Amniotic stem cell (primary cell): ENCODE measurements at places on chromosomes 13 and 19.

DNA sequence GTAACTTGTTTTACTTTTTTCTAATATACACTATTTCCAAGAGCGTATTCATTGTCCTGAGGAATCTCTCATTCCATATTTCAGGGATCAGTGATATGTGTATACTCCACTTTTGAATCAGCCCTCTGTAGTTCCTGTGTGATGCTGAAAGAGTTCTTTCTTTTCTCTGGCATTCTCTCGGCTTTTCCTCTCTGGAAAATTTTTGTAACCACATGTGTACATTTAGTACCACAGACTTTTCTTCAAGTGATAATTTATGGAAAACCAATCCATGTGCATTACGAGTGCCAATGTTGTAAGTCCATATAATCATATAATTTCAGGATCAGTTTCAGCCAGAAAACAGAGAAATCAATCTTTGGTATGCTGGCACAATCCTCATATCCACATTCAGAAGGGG lies 102.2 kb upstream of the MBNL2 start:
- DNase-seq, result no peak

DNA sequence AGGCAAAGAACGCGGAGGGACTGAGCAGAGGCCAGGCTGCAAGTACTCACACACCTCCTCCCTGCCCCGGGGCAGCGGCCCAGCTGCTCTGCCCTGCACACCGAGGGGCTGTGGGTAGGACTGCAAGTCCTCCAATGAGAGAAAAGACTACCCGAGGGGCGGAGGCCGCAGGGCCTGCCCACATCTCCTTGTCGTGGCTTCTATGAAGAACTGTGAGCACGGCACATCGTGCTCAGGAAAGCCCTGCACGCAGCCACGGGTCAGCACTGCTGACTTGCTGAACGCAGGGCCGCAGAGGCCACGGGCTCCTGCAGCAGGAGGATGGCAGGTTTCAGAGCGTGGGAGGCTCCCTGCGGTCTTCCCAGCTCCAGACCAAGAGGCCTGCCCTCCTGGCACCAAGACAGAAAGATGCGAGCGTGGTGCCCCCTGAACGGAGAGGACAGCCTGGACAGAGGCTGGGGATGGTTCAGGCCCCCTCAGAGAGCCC lies 37.4 kb downstream of the CEBPG start:
- DNase-seq, result no peak

GRCh38 chr19:18060472-18060871 lies 26.3 kb downstream of the IL12RB1 start:
- no peak for DNase-seq

GRCh38 chr19:1156830-1157615 lies 17.0 kb downstream of the SBNO2 start:
- no peak for DNase-seq

DNA sequence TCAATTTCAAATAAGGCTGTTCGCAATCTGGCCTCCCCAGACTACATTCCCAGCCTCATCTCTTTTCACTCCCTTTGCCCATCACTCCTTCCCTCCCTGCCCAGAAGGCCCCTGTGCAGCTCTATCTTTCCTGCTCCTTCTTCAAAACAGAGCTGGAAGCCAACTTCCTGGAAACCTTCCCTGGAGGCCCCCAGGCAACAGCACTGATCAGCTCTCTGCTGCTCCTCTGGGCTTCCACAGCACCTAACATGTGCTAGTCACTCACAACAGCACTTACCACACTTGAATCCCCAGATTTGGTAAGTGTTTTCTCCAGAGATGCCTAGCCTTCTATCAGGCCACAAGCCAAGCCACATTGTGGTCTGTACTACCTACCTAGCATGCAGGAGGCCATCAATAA lies 9.5 kb downstream of the SMAD9 start:
- DNase-seq, result no peak

DNA sequence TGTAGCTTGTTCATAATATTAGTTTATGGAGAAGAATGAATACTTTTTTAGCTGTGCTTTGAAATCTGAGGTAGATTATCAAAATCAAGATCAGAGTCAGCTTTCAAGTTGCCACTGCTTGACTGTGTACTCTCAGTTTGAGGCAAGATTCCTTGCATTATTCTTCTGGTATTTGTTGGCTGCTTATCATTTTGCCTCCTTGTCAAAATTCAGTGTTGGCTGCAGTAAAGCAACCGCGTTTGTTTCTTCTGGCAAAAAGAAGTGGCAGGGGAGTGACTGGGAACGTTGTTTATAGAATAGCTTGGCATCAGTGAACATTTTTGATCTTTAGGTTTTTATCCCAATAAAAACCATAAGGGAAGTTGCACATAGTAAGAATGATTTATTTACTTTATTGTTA lies 419.3 kb upstream of the GPC6 start:
- DNase-seq, result no peak

GRCh38 chr13:32866921-32867320 lies 149.3 kb upstream of the KL start:
- no peak for DNase-seq

GRCh38 chr19:35940839-35941238 lies 4.7 kb downstream of the LRFN3 start:
- no peak for DNase-seq

- no peak for DNase-seq
Observed at GRCh38 chr19:23203841-23204344, 46.3 kb downstream of the ZNF724 start.

- no peak for DNase-seq
Observed at GRCh38 chr19:17365361-17365760, 11.8 kb downstream of the PLVAP start.

DNA sequence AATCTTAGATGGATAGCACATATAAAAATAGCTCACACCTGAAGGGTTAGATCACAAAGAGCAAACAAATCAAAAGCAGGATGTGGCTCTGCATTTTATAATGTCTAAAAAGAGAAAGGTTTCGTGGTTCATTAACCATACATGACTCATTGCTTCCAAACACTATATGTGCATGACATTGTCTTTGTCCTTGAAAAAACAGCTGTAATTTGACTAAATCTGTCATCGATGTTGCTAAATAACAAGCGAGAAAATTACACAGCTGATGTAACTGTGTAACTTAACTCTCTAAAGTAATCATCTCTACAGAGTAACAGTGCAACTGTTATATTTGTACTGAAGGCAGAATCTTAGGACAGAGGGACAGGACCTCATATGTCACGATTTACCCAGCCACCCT lies 383.1 kb upstream of the GPC6 start:
- DNase-seq, result no peak

DNA sequence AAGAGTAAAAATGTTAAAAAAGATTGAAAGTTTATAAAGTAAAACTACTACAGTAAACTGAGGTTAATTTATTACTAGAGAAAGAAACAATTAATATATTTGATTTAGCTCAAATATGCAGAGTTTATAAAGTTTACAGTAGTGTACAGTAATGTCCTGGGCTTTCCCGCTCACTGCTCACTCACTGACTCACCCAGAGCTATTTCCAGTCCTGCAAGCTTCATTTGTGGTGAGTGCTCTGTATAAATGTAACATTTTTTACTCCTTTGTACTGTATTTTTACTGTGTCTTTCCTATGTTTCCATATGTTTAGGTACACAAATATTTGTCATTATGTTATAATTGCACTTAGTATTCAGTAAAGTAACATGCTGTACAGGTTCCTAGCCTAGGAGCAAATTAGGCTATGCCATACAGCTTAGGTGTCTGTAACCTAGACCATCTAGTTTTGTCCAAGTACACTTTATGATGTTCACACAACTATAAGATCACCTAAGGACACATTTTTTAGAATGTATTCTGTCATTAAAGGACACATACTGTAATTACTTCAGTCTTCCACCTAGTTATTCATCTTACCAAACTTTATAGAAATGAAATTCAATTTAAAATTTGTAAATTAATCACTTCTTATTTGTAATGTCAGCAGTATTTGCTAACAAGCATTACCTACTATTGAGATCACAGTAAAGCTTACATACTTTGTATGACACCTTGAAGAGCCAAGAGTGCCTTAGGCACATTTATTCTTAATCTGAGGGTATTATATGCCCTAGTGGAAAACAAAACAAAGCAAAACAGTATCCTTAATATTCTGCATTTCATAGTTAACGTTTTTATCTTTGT lies 683.4 kb downstream of the PCDH9 start:
- DNase-seq, result peak; percentile 35

DNA sequence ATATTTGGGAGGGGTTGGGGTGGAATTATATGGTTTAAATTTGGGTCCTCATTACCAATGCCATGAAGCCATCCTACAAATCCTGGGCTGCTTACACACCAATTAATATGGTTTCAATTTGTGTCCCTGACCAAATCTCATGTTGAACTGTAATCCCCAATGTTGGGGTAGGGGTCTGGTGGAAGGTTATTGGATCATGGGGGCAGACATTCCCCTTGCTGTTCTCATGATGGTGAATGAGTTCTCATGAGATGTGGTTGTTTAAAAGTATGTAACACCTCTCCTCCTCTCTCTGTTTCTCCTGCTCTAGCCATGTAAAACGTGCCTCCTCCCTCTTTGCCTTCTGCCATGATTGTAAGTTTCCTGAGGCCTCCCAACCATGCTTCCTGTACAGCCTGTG lies 46.6 kb upstream of the FAM124A start:
- DNase-seq, result no peak

DNA sequence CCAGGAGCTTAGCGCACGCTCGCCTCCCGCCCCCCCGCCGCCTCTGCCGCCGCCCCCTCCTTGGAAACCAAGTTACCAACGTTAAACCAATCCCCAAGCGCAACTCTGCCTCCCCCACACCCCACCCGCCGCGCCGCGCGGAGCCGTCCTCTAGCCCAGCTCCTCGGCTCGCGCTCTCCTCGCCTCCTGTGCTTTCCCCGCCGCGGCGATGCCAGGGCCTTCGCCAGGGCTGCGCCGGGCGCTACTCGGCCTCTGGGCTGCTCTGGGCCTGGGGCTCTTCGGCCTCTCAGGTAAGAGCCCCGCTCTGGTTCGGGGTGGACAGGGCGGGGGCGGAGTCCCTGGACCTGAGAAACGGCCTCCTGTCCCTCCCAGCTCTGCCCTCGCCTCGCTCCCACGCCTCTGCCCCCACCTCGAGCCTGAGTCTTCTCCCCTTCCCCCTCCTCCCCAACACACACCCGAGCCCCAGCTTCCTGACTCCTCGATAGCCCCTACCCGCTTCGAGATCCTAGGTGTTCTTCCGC lies at the start of gene ICAM5:
Gene ICAM5 (plus strand): TSS at position 117 of the 521 bp plus-strand sequence. CDS start 92 bp downstream, at position 209.
- no peak for DNase-seq

DNA sequence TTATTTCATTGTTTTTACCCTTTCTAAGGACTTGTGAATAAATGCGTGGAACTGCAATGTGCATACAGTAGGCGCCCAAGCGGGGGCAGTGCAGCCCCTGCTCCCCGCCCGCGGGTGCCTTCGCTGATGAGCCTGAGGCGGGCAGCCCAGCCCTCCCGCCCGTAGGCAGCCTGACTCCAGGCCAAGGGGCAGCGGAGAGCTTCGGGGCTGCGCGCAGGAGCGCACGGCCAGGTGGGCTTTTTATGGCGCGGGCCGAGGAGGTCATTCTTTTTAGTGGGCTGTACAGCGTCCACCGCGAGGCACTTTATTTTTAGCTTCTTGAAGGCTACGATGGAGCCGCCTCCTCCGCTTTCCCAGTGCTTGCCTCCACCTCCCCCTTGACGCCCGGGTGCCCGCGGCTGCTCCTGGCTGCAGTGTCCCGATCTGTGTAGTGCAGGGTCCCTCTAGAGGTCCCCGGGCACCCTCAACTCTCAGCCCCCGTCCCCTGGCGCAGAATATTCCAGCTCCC lies 60.5 kb downstream of the CCNE1 start:
- DNase-seq, result no peak

- DNase-seq, result no peak
Observed at GRCh38 chr19:51417107-51417809, at the start of gene SIGLEC10. Gene SIGLEC10, minus strand, starts transcription at chr19:51417642. Its CDS starts 61 bp downstream, at chr19:51417581.

- no peak for DNase-seq
Observed at GRCh38 chr19:10270180-10270615, 722 bp upstream of the ICAM1 start.

GRCh38 chr19:49591731-49592485 lies 926 bp downstream of the PRR12 start:
- no peak for DNase-seq

DNA sequence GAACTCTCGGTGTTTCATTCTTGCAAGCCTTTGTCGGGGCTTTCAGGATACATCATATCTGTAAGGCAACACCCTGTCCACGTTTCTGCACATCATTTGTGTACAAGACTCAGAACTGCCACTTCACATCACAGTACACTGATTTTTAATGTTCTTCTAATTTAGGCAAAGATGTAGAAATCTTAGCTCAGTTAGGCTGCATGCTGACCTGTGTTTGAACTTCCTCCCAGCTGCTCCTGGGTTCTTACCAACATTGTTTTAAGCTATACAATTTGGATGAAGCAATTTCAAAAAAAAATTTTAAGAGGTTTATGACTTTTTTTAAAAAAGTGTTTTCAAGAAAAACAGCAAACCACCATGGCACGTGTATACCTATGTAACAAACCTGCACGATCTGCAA lies 1047.9 kb upstream of the SLC10A2 start:
- no peak for DNase-seq

- no peak for DNase-seq
Observed at GRCh38 chr19:35585848-35586247, at the start of gene PMIS2. Gene PMIS2, plus strand, starts transcription at chr19:35586173. Its CDS starts 87 bp downstream, at chr19:35586260.

- no peak for DNase-seq
Observed at GRCh38 chr19:47512183-47512947, 2.5 kb downstream of the NAPA start.

DNA sequence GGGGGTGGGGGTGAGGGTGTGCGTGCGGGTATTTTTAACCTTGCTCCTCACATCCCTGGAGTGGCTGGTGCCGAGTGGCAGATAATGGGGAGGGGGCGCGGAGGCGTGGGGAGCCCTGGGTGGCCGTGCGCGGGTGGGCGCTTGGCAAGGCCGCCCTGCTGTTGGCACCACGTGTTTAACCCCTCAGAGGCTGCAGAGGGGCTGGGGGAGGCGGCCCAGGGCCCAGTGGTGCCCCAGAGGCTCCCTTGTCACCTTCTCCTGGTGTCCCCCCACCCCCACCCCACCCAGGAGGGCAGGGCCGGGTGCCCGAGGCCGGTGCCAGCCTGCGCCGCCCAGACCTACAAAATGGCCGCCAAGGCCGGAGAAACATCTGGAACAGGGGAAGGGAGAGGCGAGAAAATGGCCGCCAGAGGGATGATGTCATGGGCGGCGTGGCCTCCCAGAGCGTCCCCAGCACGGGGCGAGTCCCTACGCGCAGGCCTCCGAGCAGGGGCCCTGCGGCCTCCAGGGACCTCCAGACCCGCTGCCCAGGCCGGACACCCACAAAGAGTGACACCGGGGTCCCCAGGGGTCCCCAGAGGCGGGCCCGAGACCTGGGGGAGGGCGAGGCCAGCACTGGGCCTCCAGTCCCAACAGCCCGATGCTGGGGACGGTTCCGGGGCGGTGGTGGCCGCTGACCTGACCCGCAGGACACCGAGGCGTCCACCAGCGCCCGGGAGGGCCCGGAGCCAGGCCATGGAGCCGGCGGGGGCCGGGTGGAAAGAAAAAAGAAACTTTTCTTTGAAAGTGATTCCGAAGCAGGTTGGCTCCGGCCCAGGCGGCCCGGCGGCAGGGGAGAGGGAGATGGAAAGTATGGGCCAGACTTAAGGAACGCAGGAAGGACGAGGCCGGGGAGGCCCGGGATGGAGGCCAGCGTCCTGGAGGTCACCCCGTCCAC lies 38.2 kb downstream of the NFIC start:
- no peak for DNase-seq

GRCh38 chr13:94178625-94179244 lies 300.7 kb downstream of the DCT start:
- no peak for DNase-seq

- DNase-seq, result no peak
Observed at GRCh38 chr13:67155898-67156722, 74.0 kb downstream of the PCDH9 start.

GRCh38 chr13:50404116-50404515 lies 388.9 kb downstream of the KCNRG start:
- DNase-seq, result no peak

GRCh38 chr13:76667551-76667950 lies 218.7 kb downstream of the KCTD12 start:
- peak; percentile 39 for DNase-seq
